Fibroblast of lung (primary cell): ENCODE measurements at places on chromosomes 2 and 18. TPM values are rescaled to one million over a fixed set of nuclear protein-coding genes. Genes with fewer than 3 reads are reported as not detected.
A peak's percentile ranks its signal among the peaks of the same experiment; 100 is the strongest.

GRCh38 chr2:106638043-106638442 is 150.9 kb downstream of the CD8B2 start:
- H3K4me3 ChIP-seq = no peak overlapping the region
- H3K27ac ChIP-seq = no peak overlapping the region
- H3K36me3 ChIP-seq = no peaks in the 10 kb centered on the region
- no peaks in the 10 kb centered on the region for H3K27me3 ChIP-seq

DNA sequence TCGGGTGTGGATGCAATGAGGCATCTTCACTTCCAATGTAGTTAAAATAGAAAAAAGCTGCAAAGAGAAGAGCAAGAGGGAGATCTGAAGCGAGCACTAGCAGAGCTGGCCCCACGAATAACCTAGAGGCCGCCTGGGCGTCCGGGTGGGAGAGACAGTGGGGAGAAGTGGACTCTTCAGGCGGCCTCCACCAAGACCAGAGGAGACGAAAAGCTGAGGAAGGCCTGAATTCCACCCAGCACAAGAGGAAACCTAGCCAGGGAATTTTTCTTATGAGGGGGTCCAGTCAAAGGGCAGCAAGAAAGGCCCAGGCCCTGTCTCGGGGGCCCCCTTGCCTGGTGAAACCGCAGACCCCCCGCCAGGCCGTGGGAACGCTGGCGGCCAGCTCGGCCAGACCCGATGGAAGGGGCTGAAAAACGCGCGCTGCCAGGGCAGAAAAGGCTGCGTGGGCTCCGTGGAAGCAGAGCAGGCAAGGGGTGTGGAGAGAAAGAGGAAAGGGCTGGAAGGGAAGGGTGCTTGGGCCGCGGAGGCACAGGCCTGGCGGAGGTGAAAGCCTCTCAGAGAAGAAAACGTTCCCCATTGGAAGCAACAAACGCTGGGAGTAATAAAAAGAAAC is 69.2 kb downstream of the KCTD1 start:
- no peaks in the 10 kb centered on the region for H3K27me3 ChIP-seq
- H3K4me1 ChIP-seq = peaks cover 11% of the 10 kb centered on the region
- H3K27ac ChIP-seq = peak overlapping the region; percentile 4
- no peak overlapping the region for H3K4me3 ChIP-seq

DNA sequence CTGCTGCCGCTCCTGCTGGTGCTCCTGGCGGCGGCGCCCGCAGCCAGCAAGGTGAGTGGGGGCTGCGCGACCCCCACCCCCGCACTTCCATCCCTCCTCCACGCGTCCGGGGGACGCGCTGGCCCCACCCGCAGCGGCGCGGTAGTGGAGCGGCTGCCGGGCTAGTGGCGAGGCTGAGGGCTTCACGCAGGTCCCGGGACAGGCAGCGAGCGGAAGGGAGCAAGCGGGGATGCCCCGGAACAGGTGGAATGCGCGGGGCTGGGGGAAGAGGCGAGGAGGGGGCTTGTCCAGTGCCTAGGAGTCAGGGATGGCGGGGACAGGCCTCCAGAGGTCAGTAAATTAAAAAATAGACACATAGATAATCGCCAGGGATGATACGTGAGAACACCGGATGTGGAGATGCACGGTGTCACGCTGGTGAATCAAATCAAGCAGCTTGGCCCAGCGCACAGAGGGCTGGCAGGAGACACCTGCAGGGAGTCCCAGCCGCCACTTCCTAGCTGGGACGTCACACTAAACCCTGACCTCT is 403 bp downstream of the COL4A3 start:
- H3K4me3 ChIP-seq = no peak overlapping the region
- no peaks in the 10 kb centered on the region for H3K36me3 ChIP-seq
- no peak overlapping the region for H3K27ac ChIP-seq
- no peak for DNase-seq
- H3K4me1 ChIP-seq = no peaks in the 10 kb centered on the region

GPN1 gene
- total RNA-seq = 29.5 and 34.5 TPM in 2 replicates

DNA sequence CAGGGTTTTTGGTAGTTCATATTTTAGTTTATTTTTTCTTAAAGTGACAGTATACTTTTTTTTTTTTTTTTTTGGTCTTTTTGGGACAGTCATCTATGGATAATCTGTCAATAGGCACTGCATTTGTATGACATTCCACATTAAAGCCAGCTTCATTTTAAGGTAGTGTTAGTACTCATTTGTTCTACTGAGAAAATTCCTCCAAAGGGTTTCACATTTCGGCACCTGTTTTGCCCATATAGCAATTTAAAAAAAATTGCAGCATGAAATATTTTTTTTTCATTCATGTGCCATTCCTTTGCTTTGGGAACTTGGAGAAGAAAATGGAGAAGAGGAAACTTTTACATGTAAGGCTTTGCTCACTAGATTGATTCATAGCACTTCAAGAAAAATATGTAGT is 276.3 kb upstream of the TCF4 start:
- no peak overlapping the region for H3K27ac ChIP-seq
- peaks cover 2% of the 10 kb centered on the region for H3K4me1 ChIP-seq
- no peaks in the 10 kb centered on the region for H3K36me3 ChIP-seq
- H3K27me3 ChIP-seq = no peaks in the 10 kb centered on the region
- no peak for DNase-seq

GRCh38 chr18:74251297-74252038 is 40.3 kb downstream of the CYB5A start:
- peaks cover 4% of the 10 kb centered on the region for H3K4me1 ChIP-seq
- H3K36me3 ChIP-seq = no peaks in the 10 kb centered on the region
- H3K4me3 ChIP-seq = no peak overlapping the region

TUBA3E gene
- not detected in 2 replicates for total RNA-seq

GRCh38 chr2:170814533-170815230 is 2.0 kb upstream of the GAD1 start:
- peaks cover 49% of the 10 kb centered on the region for H3K27me3 ChIP-seq
- DNase-seq = no peak
- H3K36me3 ChIP-seq = no peaks in the 10 kb centered on the region
- H3K4me3 ChIP-seq = no peak overlapping the region
- H3K4me1 ChIP-seq = peaks cover 3% of the 10 kb centered on the region

G6PC2 gene
- total RNA-seq = not detected in 2 replicates

- peak; percentile 57 for DNase-seq
- no peak overlapping the region for H3K27ac ChIP-seq
- no peaks in the 10 kb centered on the region for H3K27me3 ChIP-seq
- no peaks in the 10 kb centered on the region for H3K36me3 ChIP-seq
- H3K4me3 ChIP-seq = no peak overlapping the region
Measured at GRCh38 chr18:40365526-40365925, 1589.5 kb upstream of the PIK3C3 start.

DNA sequence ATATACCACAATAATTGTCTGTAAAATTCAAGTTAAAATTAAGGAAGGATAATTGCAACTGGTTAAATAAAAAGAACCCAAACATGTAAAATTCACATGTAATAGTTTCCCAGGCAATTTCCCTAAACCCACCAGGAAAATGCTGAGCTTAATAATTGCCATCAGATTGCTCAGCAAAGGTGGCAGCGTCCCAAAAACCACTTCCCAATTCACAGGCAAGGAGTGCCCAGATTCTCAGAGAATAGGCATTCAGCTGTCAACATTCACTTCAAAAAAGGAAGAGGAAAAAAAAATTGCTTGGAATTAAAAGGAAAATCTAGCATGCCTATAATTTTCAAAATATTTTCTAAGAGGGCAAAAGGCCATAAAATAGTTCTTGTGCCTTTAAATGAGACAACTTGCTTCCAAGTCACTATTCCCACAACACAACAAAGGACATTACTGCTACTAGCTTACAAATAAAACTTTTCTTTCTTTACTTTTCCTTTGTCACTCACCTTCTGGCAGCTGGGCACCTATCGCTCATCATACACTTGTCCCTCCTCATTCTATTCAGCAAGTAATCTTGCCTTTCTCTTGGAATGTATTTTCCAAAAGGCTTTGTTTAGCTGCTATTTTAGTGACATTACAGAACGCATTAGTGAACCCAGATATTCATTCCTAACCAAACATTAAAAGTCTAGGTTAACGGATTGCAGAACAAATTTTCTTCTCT is 15.2 kb downstream of the SRBD1 start:
- H3K4me3 ChIP-seq = no peak overlapping the region
- DNase-seq = peak; percentile 85
- no peak overlapping the region for H3K27ac ChIP-seq
- H3K36me3 ChIP-seq = peaks cover 4% of the 10 kb centered on the region

GRCh38 chr2:52810460-52810859 is 957.1 kb upstream of the CHAC2 start:
- no peaks in the 10 kb centered on the region for H3K4me1 ChIP-seq
- H3K4me3 ChIP-seq = no peak overlapping the region
- H3K27ac ChIP-seq = no peak overlapping the region
- no peaks in the 10 kb centered on the region for H3K36me3 ChIP-seq
- H3K27me3 ChIP-seq = no peaks in the 10 kb centered on the region

GRCh38 chr2:152523091-152523490 is 188.1 kb downstream of the FMNL2 start:
- no peaks in the 10 kb centered on the region for H3K4me1 ChIP-seq
- H3K4me3 ChIP-seq = no peak overlapping the region
- no peak overlapping the region for H3K27ac ChIP-seq
- no peaks in the 10 kb centered on the region for H3K27me3 ChIP-seq
- no peaks in the 10 kb centered on the region for H3K36me3 ChIP-seq

GRCh38 chr2:85326406-85327159 is 1.2 kb downstream of the TGOLN2 start:
- H3K27ac ChIP-seq = peak overlapping the region; percentile 98
- peak overlapping the region; percentile 90 for H3K4me3 ChIP-seq
- H3K4me1 ChIP-seq = peaks cover 2% of the 10 kb centered on the region
- no peaks in the 10 kb centered on the region for H3K27me3 ChIP-seq
- DNase-seq = no peak
- peaks cover 12% of the 10 kb centered on the region for H3K36me3 ChIP-seq

DNA sequence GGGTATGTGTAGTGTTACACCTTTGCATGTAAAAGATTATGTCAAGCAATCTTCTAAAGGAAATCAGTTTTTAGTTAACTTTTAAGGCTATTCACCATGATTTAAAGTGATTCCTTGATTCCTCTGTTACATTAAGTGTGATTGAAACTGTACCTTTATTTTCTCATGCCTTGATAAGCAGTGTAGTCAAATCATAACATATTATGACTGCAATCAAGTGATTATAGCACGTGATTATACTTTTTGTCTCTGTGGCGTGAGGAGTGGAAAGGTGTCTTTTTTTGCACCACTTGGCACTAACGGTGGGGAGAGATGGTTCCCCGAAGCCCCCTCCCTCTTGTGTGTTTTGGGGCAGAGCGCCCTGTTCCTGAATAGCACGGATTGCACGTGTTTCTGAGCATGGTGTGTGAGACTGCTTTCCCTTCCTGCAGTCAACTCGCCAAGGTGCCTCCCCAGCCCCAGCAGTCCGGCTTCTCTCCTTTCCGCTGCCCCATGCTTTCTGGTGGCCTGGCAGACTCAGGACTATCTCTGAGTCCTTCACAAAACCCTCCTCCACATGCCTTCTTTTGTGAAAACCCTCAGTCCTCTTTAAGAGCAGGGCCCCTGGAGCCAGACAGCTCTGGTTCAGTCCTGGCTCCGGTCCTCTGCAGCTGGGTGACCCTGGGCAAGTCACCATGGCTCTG is 68.4 kb downstream of the AGAP1 start:
- H3K4me3 ChIP-seq = no peak overlapping the region
- no peak for DNase-seq
- no peak overlapping the region for H3K27ac ChIP-seq
- peaks cover 4% of the 10 kb centered on the region for H3K4me1 ChIP-seq
